ENCODE measurements at places on chromosomes 6 and 20.

- no peak for DNase-seq
These were observed 19.0 kb downstream of the LYRM2 start for GRCh38 chr6:89619567-89619966.

GRCh38 chr6:35038076-35038475 lies 103.1 kb downstream of the TCP11 start:
- no peak for DNase-seq

DNA sequence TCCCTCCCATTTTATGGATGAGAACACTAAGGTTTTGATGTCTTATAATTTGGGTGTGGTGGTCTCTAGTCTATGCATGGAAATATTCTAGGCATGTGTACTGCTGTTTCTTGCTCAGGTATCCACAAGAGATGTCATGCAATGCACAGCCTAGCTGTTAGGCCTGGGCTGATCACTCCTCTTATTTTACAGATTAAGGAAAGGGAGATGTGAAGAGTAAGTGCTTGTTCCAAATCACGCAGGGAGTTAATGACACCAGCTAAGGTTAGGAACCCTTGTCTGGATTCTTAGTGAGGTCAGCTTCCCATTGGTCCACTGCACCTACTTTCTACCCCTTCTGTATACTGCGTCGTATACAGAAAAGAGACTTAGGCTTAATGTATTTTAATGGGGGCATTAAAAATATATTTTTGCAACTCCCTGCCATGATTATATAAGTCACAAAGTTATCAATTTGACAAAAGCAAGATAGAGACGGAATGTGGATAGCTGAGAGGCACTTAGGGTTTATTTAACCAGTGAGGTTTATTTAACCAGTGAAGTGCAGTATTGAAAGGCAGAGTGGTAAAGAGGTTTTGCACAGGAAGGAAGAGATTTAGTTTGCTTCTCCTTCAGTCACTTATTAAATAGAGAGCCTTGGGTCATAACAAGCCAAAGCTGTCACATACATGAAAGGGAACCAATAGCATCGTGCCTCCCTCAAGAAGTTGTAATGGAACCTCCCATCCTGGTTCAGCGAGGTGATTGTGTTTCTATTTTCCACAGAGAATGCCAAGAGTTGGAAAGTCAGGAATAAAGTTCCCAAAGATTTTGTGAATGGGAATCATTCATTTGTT lies 95.0 kb upstream of the FAM184A start:
- no peak for DNase-seq

GRCh38 chr20:48594533-48594932 lies 233.3 kb downstream of the PREX1 start:
- no peak for DNase-seq

DNA sequence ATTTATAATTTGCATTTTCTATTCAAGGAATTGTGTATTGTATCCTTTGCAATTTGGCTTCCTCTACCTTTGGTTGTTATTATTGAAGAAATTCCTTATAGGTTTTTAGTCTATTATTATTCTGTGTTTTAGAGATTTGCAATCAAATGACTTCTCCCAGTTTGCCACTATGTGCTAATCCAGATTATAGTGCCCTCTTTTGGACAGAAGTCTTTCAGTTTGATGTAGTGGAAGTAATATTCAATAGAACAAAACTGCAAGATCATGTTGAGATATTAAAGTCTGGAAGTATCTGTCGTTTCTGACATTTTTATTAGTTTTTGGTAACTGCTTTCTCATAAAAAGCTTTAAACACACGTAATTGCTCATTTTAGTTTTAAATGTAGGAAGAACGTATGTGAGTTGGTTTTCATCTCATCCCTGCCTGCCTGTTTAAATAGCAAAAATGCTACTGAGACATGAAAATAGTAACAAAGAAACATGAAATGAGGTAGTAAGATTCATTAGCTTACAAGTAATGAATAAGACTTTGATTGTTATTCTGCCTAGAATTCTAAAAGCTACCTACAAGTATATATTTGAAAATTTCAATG lies 72.8 kb downstream of the RTN4IP1 start:
- DNase-seq, result no peak

- DNase-seq, result no peak
These were observed 86.9 kb downstream of the TBC1D32 start for GRCh38 chr6:121247386-121247785.

GRCh38 chr6:91352878-91353277 lies 766.0 kb upstream of the MAP3K7 start:
- DNase-seq, result no peak

Measured in activated naive CD8-positive, alpha-beta T cell treated with anti-CD3 and anti-CD28 coated beads for 36 hours (primary cell).